ENCODE measurements at places on chromosomes 3 and 15. TPM values are rescaled to one million over a fixed set of nuclear protein-coding genes. Genes with fewer than 3 reads are reported as not detected.

The CPLX3 gene
- not detected for total RNA-seq

The KPNA4 gene
- 41.5 TPM for total RNA-seq

The CCDC54 gene
- total RNA-seq: not detected

DNA sequence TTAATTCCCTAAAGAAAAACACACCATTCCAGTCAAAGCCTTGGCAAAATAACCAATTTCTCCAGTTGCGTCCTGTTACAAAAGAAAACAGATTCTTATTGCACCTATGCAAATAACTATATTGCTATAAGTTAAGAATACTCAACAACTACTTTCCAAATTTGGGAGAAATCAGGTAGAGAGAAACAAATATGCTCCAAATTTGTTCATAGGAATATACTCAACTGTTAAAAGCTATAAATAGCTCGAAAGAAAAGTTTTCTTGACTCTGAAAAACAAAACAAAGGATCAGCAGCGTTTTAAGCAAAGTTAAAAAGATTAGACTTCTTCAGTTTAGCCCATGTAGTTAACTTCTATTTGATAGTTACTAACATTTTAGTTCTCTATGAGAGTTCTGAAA lies 20.1 kb upstream of the SKIL start:
- H3K4me3 ChIP-seq: no peak overlapping the region
- H3K27ac ChIP-seq: no peak overlapping the region
- no peaks in the 10 kb centered on the region for H3K4me1 ChIP-seq
- H3K27me3 ChIP-seq: no peaks in the 10 kb centered on the region
- no peak for DNase-seq

- H3K36me3 ChIP-seq: no peaks in the 10 kb centered on the region
- DNase-seq: no peak
- H3K27ac ChIP-seq: peak overlapping the region; percentile 84
- H3K4me1 ChIP-seq: peaks cover 8% of the 10 kb centered on the region
- peak overlapping the region; percentile 69 for H3K4me3 ChIP-seq
Observed at GRCh38 chr15:34336991-34337556, 507 bp downstream of the SLC12A6 start.

- no peak for DNase-seq
- no peak overlapping the region for H3K4me3 ChIP-seq
- H3K27ac ChIP-seq: no peak overlapping the region
- no peaks in the 10 kb centered on the region for H3K36me3 ChIP-seq
- no peaks in the 10 kb centered on the region for H3K27me3 ChIP-seq
Observed at GRCh38 chr15:56098195-56098863, 104.9 kb upstream of the NEDD4 start.

- no peak overlapping the region for H3K4me3 ChIP-seq
- no peak overlapping the region for H3K27ac ChIP-seq
- DNase-seq: no peak
Observed at GRCh38 chr3:126663750-126664149, 8.8 kb upstream of the TXNRD3 start.

All from uterus (tissue), 4 donors.